ENCODE measurements at places on chromosomes 4 and X.

DNA sequence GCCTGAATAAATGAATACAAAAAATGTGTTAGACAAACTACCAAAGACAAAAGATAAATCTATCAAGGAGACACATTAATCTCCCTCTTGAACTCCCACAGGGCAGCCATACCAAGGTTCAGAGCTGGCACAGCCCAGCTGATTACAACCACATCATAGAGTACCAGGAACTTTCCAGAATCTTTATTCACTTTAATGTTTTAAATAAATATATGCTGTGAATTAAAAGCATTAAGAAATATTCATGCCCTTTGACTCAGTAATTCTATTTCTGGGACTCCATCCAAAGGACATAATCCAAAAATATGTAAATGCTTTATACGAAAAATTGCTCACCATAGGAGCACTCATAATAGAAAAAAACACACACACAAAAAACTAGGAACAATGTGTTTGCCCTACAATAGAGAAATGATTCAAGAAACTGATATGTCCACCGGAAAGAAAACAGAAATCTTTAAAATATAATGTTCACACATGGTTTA, 126.0 kb downstream of the LDB2 start:
- no peak for DNase-seq

DNA sequence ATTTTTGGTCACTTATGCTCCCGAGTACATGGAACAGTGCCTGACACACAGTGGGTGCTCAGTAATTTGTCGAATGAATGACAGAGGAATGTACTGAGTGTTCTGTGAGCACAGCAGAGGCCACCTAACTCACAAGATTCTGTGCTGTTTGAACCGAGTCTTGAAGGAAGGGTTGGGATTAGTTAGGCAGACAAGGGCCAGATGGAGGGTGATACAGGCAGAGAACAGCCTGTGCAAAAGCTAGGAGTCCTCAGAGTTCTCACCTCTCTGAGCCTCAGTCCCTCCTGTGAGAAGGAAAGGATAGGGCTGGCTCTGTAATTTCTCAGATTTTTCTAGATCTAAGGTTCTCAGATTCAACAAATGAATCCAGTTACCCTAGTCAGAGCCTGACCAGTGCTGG, 108.8 kb downstream of the NHSL2 start:
- no peak for DNase-seq

- no peak for DNase-seq
These were observed 38.2 kb downstream of the WFS1 start for GRCh38 chr4:6307891-6308290.

DNA sequence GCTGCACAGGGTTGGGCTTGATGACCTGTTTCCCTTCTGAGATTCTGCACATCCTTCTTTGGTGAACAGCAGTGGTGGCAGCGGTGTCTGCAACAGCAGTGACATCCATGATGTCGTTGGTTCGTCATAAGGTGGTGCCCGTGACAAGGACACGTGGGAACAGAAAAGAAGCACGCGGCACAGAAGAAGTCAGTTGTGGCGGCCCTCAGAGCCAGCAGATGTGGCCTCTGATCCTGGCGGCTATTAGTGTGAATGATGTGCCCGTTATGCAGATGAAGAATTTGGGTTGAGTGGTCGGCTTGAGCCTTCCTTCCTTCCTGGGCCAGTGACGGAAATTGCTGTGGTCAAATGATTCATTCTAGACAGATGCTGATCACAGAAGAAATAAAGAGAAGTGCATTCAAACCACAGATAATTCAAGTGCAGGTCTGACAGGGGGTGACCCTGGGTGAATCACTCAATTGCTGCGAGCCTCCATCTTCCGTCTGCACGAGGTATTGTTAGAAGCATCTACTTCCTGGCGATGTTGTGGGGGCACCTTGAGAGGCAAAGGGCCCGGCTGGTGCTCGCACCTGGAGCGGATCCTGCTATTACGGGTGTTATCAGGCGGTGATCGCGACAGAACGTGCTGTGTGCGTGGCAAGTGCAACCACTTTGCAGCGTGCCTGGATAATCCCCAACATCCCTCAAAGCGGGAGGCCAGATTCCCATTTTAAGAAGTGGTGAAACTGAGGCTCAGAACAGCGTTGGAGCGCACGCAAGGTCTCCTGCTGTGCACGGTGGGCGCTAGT, 215.2 kb upstream of the PSAPL1 start:
- no peak for DNase-seq

DNA sequence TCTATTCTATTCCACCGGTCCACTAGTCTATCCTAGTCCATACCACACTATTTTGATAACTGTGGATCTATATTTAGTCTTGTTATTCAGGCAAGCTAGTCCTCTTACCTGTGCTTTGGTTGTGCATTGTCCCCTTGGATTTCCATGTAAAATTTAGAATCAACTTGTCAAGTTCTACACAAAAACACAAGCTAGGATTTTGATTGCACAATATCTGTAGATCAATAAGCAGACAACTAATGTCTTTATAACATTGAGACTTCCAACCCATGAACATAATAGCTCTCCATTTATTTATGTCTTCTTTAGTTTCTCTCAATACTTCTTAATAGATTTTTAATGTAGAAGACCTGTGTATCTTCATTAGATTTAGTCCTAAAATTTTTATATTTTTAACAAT, 10.2 kb upstream of the BBS12 start:
- no peak for DNase-seq

DNA sequence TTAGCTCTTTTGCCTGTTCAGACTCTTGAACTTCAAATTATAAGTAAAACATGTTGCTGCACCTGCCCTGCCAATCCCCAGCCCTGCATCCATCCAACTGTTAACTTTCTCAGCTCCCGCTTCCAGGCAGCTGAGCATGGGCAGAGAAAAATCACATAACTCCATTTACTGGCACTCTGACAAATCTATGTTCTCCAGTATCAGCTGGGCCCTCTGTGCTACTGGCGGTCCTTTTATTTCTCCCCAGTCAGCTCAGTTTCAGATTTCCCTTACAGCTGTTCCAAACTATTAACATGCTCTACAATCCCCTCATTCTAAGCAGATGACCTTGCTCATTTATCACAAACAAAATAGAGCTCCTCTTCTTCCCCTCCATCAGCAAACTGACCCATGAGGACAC, 240.4 kb upstream of the TET2 start:
- no peak for DNase-seq

DNA sequence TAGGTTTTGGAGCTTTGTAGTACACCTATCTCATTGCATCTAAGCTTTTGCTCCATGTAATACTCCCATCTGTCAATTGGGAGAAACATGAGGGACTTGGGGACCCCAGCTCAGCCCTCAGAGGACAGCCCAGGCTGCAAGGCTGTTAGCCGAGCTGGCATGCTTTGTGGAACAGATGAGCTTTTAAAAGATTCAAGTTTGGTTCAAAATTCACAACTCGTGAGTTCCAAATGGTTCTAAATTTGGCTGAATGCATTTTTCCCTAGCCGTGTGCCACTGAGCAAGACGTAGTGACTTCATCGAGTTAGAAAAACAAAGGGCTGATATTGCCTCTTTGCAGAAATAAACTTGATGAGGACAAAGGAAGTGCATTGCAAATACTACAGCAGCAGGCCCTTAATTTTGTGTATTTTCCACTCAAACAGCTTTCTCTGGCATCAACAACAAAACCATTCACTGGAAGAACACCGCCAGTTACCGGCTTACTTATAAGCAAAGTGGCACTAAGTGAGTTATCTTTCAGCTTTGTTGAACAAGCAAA, 165.0 kb upstream of the HS3ST1 start:
- DNase-seq: no peak

- no peak for DNase-seq
These were observed 102.1 kb upstream of the FAM9B start for GRCh38 chrX:9135901-9136510.

GRCh38 chr4:20916106-20916505, 215.8 kb downstream of the PACRGL start:
- no peak for DNase-seq

DNA sequence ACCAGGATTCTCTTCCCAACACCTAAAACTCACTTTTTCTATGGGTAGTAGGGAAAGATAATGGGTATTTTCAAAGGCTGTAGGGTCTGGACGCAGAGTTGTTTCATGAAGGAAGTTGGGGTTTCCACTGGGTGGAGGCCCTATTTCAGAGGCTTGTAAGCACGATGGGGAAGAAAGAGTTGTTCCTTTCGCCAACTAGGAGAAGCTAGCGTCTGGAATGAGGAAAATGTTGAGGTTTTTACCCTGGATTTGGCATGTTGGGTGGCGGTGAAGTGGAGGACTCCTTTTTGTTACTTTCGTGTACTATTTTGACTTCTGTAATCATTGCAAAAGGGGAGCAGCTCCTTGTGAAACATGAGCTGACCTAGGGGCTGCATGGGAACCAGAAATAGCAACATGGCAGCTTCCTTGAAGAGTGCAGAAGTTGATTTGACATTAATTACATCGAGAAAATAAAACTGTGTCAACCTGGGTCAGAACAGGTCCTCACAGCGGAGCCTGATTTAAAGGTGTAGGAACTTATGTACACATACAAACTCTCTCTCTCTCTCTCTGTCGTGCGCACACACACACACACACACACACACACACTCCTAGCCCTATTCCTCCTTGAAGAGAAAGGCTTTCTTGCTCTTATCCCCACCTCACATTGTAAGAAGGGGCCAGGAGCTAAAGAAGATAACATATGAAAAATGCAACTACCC, 19.1 kb downstream of the VSIG4 start:
- DNase-seq: no peak

GRCh38 chrX:13533726-13534125, 35.7 kb upstream of the EGFL6 start:
- DNase-seq: no peak

- no peak for DNase-seq
These were observed 132.9 kb upstream of the KLF8 start for GRCh38 chrX:56099271-56099670.

DNA sequence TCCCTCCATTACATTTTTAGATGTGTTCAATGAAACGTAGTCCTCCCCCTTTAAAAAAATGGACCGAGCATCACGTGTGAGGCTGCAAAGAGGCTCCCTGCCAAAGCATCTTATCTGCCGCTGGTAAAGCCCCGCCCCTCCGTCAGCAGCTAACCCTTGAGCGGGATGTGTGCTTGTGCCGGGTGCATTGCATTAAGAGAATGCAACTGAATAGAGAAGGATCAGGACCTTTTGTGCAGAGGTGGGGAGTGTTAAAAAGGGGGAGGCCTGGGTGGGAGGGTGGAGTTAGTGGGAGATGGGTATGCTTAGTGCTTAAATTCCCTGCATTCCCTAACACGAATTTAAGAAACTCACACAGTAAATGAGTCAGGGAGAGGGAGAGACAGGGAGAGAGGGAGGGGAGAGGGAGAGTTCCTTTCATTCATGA, 66.0 kb downstream of the TBL1X start:
- DNase-seq: peak; percentile 77

GRCh38 chr4:164509951-164510350, 244.0 kb upstream of the SMIM31 start:
- DNase-seq: no peak

DNA sequence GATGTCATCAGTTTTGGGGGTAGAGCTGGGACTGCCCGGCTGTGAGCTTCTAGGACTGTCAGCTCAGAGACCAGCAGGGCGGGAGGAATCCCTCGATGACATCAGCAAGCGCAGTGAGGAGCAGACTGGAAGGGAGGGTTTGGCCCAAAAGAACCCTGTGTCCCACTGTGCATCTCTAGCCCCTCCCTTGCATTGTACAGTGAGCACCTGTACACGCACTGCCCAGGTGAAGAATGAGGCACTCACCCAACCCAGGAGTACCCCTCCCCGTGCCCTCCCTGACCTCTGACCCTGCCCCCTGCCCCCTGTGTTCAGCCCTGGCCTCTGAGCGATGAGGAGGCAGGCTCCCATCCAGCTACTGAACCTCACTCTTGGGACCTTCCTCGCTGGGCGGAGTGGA, 92.9 kb downstream of the HMX1 start:
- DNase-seq: no peak

DNA sequence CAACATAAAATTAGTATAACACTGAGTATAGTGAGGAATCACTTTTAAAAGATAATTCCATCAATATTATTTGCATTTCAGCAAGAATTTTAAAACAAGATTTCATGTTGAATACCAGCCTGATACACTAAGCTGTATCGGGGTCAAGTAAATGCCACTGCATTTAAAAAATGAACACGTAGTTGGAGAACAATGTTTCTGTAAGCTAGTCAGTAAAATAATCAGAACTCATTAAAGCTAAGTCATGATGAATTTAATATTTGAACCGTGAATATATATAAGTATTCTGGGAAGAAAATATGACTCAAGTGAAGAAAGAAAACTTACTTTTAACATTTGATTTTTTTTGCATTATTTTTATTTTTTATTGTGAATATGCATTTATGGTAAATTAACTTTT, 611.0 kb upstream of the PABPC4L start:
- no peak for DNase-seq

- no peak for DNase-seq
These were observed 138.6 kb upstream of the NKX1-1 start for GRCh38 chr4:1544861-1545281.

Measured in germinal center (tissue), 1 donor.